ENCODE measurements at places on chromosomes 4 and X.

DNA sequence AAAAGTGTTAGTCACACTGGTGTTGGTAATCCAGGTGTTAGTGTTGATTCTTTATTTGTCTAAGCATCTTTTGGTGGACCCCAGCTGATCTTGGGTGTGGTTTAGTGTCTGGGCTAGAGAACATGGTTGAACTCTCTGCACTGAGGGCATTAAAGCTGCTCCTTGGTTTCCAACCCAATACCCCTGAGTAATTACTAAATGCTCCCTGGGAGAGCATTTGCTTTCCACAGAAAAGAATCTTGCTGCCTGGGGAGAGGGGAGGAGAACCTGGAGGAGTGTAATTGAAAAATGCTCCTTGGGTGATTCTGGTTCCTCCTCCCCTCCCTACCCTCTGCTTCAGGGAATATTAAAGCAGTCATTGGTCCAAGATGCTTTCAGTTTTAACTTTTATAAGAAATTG, 3.1 kb downstream of the GUCY1B1 start:
- no peak for DNase-seq

GRCh38 chr4:113537628-113538027, 223.9 kb downstream of the CAMK2D start:
- DNase-seq = no peak

DNA sequence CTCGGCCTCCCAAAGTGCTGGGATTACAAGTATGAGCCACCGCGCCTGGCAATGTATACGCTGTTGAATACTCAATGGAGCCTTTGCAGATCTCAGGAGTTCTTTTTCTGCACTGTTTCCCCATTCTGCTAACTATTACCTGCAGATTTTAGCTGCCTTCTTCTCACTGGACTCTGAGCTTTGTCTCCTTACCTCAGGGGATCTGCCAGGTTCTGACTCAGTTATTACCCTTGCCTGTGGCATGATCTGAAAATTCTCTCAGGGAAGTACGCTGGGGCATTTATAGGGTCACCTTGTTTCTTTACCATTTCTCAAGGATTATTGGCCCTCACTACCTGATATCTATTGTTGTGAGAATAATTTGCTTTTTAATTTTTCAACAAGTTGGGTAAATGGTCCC, 56.6 kb upstream of the MAGED1 start:
- no peak for DNase-seq

DNA sequence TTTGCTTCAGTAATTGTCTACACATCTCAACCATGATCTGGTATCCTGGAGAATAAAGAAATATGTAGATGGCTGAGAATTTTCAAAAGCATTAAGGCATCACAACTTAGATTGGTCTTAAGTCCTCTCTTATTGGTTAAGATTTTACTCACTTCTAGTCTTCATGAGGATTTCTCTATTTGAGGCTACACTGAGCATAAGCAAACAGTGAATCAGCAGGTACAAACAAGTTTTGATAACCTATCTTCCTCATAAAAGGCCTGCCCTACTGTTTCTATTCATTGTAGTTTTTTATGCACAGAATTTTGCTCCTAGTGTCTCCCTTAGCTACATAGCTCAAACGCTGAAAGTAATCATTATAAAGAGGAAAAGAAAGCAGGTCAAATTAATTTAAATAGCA, 460.7 kb upstream of the RPS6KA3 start:
- no peak for DNase-seq

- DNase-seq = no peak
These were observed 4.5 kb upstream of the C4orf50 start for GRCh38 chr4:6022607-6023288.

Measured in activated CD4-positive, alpha-beta T cell treated with anti-CD3 and anti-CD28 coated beads for 24 hours (primary cell).